ENCODE measurements at places on chromosomes 6 and 20.

- DNase-seq, result no peak
Measured at GRCh38 chr6:107116931-107117330, 1.6 kb upstream of the BEND3 start.

GRCh38 chr6:148438632-148439031 lies 96.0 kb downstream of the SASH1 start:
- no peak for DNase-seq

- no peak for DNase-seq
Measured at GRCh38 chr6:97656706-97657350, 373.8 kb upstream of the MMS22L start.

DNA sequence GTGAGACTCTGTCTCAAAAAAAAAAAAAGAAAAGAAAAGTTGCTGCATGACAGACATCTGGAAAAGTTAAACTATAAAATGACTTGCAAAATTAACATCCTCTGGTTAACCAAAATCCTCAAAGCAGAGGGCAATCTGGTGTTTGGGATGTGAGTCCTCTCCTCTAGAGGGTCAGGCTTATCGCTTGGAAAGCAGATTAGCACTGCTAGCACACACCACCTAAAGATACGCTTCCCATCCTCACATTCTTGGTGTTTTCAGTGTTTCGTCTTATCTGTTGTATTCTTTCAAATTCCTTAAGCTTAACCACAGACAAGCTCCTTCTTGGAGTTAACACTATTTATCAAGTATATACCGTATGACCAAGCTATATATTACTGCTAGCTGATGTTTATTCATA lies 198.0 kb downstream of the SOX4 start:
- DNase-seq, result no peak

GRCh38 chr6:112156668-112157067 lies 69.3 kb downstream of the FAM229B start:
- no peak for DNase-seq
